Urinary bladder (tissue), 4 donors: ENCODE measurements at places on chromosomes 7 and 10.

DNA sequence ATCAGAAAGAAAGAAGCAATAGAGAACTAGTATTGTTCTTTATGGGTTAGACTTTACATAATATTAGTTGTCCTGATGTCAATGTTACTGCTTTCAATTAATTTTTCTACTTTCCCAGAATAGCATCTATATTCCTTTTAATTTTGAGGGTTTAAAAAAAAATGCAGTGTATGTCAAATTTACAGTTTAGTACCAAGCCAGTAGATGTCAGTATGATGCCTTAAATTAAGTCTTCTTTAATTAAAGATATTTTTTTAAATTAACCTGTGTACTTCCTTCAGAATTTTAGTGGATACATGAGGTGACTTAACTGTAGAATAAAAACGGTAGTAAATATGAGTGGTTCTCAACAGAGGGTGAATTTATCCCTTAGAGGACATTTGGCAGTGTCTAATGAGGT is 35.2 kb upstream of the STOX1 start:
- no peak for DNase-seq

DNA sequence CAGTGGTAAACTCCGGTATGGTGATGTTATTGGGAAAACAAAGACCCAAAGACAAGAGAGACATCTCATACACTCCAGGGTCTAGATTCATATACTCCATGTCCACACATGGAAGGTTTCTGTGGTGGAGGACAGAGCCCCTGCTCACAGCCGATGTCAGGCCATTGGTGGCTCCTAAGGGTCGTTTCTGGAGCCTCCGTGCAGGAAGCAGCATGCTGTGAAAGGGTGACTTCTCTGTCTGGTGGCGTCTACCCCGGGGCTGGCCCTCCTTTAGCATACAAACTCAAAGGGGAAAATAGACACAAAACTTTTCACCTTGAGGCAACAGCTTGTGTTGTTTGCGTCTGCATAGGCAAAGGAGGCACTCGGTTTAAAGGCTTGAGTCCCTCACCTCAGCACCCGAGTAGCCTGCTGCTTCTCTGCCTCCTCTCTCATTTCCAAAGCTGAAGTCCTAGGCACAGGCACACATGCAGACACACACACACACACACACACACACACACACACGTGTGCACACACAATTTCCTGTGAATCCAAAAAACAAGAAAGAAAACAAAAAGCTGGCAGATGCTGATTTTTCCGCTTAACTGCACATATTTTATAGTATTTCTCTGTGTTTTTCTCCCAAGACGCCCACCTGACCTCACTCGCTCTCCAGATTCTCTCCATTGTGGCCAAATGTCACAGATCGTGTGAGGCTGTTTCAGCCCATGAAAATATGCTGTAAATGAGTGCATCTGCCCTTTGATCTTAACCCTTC is 601.4 kb upstream of the MGMT start:
- no peak for DNase-seq

DNA sequence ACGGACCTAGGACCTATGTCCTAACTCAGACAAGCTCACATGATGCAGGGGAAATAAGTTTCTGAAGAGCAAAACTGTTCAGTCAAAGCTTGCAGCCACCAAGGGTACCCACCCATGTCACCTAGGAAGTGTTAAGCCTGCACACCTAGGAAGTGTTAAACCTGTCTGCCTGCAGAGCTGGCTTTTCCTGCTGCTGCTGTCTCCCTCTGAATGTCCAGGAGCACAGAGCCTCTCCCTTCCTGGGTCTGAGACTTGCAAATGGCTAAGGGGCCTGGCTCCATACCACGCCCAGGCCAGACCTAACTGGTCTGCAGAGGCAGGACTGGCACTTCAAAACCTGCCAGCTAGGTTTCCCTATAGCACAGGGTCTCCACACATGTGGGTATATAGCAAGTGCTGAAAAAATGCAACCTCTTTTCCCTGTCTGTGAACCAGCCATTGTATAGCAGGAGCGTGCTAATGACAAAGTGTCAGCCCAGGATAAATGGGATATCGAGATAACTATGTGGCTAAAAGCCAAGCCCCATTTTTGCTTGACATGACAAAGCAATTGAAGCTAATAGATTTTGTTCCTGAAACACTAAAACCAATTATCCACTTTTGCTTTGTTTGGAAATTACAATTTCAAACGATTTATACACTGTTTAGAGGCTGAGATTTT is 1.5 kb downstream of the GDF2 start:
- no peak for DNase-seq

DNA sequence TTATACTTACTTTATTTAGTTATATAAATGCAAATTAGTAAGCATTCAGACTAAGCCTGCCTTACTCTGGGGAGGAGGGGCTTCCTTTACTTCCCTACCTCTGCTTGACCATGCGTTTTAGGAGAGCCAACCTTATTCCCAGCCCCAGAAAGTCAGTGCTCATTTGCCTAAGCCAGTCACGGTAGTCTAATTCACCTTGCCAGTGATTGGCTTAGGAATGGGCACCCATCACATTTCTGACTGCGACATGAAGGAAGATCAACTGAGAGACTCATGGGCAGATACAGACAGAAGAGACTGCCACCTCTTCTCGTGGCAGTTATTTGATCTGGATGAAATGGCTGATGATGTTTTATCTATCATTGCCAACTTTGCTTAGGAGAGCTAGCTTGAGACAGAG is 29.5 kb downstream of the RPA3 start:
- DNase-seq = no peak

GRCh38 chr10:34548466-34548865 is 266.6 kb downstream of the PARD3 start:
- DNase-seq = no peak
